ENCODE measurements at places on chromosomes 3 and 15.
A peak's percentile ranks its signal among the peaks of the same experiment; 100 is the strongest.

DNA sequence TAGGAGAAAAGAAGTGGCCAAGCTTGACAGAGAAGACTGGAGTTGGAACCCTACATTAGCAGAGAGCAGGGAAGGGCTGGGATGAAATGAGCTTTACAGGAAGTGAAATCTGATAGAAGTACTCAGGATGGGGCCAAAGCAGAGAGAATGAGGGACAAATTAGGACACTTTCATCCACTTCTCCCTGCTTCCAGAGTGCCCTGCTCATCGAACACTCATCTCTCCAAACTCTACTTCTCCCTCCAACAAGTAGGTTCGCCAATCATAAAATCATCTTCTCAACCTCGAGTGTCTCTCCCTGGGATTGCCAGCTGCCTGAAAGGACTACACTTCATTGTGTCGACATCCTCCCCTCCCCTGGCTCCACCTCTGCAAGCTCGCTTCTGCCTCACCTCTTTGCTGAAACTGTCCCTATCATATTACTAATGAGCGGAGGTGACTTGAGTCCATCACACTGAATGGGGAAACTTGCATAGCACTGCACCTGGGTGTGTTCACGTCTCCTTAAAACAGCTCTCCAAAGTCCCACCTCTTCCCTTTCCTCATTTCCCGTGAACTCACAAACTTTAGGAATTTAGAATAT is 365.8 kb downstream of the FOXP1 start:
- no peak for DNase-seq

DNA sequence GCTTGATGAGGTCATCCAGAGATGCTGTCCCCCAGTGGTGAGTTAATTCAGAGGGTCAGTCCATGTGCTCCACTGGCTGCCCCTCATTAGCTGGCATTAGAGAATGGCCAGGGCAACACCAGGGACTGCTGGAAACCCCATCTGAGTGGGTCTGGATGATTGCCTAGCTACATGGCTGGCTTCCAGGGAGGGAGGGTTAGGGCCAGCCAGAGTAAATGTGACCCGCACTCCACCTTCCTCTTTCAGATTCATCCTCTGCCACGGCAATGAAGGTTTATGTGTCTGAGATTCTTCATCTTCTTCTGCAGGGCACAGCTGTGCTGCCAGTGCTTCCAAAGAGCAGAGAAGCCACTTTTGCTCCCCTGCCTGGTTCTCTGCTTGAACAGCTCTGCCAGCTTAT is 391.9 kb downstream of the OCA2 start:
- no peak for DNase-seq

GRCh38 chr3:10337323-10338163 is 16.6 kb upstream of the SEC13 start:
- no peak for DNase-seq

DNA sequence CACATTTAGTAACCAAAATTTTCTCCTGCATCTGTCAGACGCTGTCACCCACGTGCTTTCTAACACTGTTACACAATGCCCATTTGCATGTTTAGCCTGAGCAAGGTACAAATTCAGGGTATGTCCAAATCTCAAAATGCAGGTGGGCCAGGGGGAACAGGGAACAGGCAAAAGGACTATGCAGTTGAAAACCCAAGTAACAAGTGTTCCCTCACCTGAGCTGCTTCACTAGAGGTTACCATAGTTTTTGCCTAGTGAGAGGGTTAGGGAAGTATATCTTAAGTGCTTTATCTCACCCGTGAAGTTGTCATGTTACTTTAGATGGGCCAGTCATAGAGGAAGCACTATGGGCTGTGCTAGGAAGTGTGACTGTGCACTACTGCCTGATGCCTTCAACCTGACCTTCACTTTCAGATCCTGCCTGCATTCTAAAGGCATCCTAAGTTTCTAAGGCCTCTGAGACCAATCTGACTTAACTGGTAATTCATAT is 6.0 kb upstream of the TMEM87A start:
- DNase-seq, result no peak

DNA sequence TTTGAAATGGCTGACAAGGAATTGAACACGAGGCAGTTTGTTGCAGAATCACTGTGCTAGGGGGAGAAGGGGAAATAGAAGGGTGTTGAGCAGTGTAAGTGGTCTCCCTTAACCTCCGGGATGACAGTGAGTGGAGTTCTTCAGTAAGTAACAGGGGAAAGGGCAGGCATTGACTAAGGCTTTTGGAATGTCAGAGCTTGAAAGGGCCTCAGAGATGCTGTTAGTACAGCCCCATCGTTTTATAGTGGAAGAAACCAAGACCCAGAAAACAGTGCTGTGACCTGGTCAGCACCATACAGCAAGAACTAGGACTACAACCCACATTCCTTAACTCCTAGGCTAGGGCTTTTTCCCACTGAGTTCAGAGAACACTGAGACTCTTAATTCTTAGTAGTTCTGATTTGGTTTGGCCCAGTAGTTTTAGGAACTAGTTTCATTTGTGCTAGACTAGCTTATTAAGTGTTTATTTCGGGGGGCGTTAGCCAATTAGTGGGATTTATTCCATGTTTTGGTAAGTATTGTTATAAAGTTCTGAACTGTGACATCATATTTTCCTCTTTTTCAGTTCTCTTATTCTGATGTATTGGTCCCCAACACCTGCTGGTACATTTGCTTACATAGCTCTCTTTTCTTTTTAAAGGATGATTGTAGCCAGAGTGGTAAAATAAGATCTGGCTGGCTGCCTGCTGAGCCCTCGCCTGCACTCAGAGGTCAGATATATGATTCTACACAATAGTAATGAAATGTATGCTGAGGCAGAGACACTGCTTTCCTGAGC is 34.2 kb downstream of the RAB11A start:
- DNase-seq, result no peak

DNA sequence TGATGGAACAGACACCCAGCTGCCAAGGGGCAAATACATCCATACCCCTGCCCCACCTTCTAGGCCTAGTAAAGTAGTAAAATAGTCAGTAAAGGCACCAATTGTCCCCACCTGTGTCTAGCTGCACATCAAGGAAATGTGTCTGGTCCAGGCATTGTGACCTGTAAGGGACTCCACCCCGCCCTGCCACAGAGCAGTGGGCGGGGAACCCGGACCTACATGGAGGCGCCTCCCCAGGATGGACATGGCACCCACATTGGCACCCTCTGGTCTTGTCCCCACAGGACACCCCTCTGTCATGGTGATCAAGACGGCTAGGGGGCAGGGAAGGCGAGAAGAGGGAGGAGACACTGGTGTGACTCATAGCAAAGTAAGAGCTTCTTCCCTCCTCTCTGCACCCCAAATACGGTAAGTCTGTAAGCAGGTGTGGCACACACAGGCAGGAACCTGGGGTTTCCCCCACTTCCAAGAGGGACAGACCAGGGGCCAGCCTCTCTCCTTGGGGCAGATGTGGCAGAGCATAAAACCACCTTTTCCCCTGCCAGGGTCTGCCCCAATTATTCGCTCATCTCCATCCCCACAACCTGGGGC is 13.5 kb upstream of the LINGO1 start:
- no peak for DNase-seq

- DNase-seq, result no peak
These were observed 10.2 kb upstream of the FAM131A start for GRCh38 chr3:184327171-184327570.

DNA sequence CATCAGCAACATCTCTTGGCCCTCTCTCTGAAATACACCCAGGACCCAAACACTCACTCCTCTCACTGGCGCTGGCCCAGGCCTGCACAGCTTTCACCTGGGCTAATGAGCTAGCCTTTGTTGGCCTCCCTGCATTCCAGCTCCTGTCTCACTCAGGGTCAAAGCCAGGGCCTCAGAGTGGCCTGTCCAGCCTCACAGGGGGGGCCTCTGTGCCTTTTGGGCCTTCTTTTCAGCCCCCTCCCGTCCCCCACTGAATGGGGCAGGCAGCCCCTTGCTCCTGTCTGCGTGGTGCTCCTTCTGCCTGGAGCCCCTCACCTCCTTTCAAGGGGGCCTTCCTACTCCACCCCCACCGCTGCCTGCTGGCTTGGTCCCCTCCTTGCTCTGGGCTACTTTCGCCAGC is 59.0 kb upstream of the PRR23E start:
- no peak for DNase-seq

GRCh38 chr3:28978092-28978491 is 302.8 kb upstream of the RBMS3 start:
- no peak for DNase-seq

- DNase-seq, result peak; percentile 30
These were observed 288.6 kb downstream of the UACA start for GRCh38 chr15:70474471-70475406.

All from activated gamma-delta T cell treated with Interleukin-2 at 50 U/mL for 16 hours (primary cell).